ENCODE measurements at places on chromosomes 13 and 19.
A peak's percentile ranks its signal among the peaks of the same experiment; 100 is the strongest.

GRCh38 chr13:99813336-99814095, 158.1 kb downstream of the ZIC5 start:
- peak; percentile 71 for DNase-seq

- DNase-seq: no peak
Measured at GRCh38 chr19:33830264-33830663, 33.6 kb downstream of the KCTD15 start.

GRCh38 chr13:106291006-106291405, 244.5 kb downstream of the EFNB2 start:
- peak; percentile 53 for DNase-seq

GRCh38 chr13:105220063-105220462, 1315.4 kb downstream of the EFNB2 start:
- no peak for DNase-seq

DNA sequence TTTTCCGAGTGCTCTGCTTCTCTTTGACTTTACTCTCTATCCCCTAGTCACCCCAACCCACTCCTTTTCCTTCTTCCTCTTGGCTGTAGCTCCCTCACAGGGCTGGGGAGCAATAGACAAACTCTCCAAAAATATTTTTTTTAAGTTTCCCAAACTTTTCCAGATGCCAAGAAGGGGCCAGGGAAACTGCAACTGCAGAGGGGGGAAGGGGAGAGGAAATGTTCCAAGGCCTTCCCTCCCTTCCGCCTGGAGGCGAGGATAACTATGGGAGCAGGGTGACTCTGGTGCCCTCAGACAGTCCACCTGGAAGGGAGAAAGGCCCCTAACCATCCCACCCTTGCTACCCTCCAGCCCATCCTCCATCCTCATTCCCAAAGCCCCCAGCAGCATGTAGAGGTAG, 49.4 kb downstream of the LYL1 start:
- no peak for DNase-seq
